ENCODE measurements at places on chromosomes 4 and X.

GRCh38 chr4:3599951-3600350 lies 67.7 kb upstream of the LRPAP1 start:
- H3K27me3 ChIP-seq = peaks cover 10% of the 10 kb centered on the region
- H3K36me3 ChIP-seq = no peaks in the 10 kb centered on the region
- no peaks in the 10 kb centered on the region for H3K4me1 ChIP-seq
- H3K4me3 ChIP-seq = no peak overlapping the region

- H3K4me3 ChIP-seq = no peak overlapping the region
- peaks cover 68% of the 10 kb centered on the region for H3K36me3 ChIP-seq
- H3K27ac ChIP-seq = peak overlapping the region; percentile 59
- H3K4me1 ChIP-seq = peaks cover 17% of the 10 kb centered on the region
- no peak for DNase-seq
Measured at GRCh38 chr4:24515698-24516097, 68.7 kb downstream of the DHX15 start.

DNA sequence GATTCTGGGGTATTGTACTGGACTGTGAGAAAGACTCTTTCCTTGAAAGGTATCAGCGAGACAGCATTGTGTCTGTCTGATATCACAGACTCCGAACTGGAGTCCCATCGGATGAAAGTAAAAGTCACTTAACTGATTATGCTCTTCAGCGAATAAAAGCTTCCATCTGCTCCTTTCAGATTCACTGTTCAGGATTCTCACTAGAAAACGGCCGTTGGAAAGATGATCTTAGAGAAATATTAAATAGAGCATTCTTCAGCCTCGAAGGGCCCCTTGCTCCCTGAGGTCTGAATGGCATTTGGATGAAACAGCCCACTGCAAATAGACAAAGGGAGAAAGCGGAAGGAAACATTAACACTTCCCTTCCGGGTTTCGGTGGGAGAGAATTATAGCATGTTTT lies 416.2 kb upstream of the PRKX start:
- no peaks in the 10 kb centered on the region for H3K4me1 ChIP-seq
- H3K27me3 ChIP-seq = no peaks in the 10 kb centered on the region
- no peaks in the 10 kb centered on the region for H3K36me3 ChIP-seq
- H3K4me3 ChIP-seq = no peak overlapping the region

DNA sequence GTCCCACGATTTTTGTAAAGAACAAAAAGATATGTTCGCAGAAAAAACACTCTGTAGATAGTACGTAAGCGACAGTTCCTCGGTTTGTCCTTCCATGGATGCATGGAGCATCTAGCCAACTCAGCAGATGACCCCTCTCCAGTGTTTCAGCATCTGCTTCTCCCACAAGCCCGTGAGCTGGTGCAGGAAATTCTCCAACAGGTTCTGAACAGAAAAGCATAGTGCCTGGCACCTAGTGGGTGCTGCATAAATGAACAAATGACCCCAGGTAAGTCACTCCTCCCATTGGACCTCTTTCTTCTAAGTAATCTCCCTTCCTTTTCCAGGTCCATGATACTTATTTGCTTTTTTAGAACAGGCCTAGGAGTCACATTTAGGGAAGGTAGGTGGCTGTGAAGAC lies 966 bp upstream of the KIAA0232 start:
- DNase-seq = no peak
- no peaks in the 10 kb centered on the region for H3K27me3 ChIP-seq
- H3K36me3 ChIP-seq = peaks cover 9% of the 10 kb centered on the region

All from activated T-cell treated with anti-CD3 and anti-CD28 coated beads, Interleukin-2, amount 50 U/mL, for 24 hours (primary cell).